ENCODE measurements at places on chromosomes 13 and 19. TPM values are rescaled to one million over a fixed set of nuclear protein-coding genes. Genes with fewer than 3 reads are reported as not detected.
A peak's percentile ranks its signal among the peaks of the same experiment; 100 is the strongest.

DNA sequence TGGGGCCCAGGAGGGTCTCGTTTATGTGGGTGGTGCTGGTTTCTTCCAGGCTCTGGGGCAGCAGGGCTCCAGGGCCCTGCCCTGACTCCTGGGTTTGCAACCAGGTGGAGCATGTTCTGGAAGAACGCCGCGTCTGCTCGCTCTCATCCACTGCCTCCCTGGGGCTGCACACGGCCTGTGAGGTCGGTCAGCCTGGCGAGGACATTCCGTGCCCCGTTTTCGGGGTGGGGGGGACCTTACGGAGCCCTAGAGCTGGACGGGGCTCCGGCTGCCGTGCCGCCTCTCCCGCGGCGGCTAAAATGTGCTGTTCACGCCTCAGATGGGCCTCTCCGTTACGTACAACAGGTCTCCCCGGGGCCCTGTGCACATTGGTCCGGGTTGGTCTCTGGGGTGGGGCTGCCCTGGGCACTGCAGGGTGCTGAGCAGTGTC is 3.3 kb downstream of the GNA11 start:
- DNase-seq, result no peak
- peaks cover 84% of the 10 kb centered on the region for H3K4me1 ChIP-seq
- H3K27ac ChIP-seq, result peak overlapping the region; percentile 99
- no peaks in the 10 kb centered on the region for H3K27me3 ChIP-seq
- H3K4me3 ChIP-seq, result peak overlapping the region; percentile 100

- no peaks in the 10 kb centered on the region for H3K4me1 ChIP-seq
- peaks cover 40% of the 10 kb centered on the region for H3K27me3 ChIP-seq
- no peak overlapping the region for H3K27ac ChIP-seq
- DNase-seq, result peak; percentile 26
Measured at GRCh38 chr13:110575322-110576069, 14.0 kb upstream of the RAB20 start.

DNA sequence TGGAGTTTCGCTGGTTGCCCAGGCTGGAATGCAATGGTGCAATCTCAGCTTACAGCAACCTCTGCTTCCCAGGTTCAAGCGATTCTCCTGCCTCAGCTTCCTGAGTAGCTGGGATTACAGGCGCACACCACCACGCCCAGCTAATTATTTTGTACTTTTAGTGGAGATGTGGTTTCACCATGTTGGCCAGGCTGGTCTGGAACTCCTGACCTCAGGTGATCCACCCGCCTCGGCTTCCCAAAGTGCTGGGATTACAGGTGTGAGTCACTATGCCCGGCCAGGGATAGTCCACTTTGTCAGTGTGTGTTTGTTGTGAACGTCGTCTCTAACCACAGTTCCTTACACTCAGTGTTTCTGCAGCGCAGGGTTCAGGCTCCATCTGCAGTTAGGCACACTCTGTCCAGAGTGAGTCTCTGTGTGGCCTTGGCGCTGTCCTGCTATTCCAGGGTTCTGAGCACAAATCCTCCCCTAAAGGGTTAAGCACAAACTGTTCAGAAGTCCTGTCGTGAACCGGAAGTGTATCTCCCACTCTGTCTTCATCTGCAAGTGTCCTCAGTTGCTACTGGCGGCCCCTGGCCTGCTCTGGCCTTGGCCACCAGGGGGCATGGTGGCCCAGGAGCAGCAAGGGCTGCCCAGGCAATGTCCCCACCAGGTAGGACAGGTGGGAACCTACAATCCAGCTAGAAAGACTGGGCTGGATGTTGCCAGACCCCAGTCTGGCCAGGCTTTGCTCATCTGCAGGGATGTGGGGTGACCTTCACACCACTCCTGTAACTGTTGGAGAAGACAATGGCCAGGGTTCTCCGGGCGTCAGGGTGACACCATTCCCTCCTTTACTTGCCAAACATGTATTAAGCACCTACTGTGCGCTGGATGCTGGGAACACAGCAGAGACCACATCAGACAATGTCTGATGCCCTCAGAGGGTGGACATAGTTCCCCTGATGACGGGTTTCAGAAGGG is 38.8 kb upstream of the GATAD2A start:
- peaks cover 23% of the 10 kb centered on the region for H3K4me1 ChIP-seq
- H3K36me3 ChIP-seq, result no peaks in the 10 kb centered on the region
- no peak overlapping the region for H3K27ac ChIP-seq
- H3K4me3 ChIP-seq, result no peak overlapping the region
- DNase-seq, result peak; percentile 58
- no peaks in the 10 kb centered on the region for H3K27me3 ChIP-seq

DNA sequence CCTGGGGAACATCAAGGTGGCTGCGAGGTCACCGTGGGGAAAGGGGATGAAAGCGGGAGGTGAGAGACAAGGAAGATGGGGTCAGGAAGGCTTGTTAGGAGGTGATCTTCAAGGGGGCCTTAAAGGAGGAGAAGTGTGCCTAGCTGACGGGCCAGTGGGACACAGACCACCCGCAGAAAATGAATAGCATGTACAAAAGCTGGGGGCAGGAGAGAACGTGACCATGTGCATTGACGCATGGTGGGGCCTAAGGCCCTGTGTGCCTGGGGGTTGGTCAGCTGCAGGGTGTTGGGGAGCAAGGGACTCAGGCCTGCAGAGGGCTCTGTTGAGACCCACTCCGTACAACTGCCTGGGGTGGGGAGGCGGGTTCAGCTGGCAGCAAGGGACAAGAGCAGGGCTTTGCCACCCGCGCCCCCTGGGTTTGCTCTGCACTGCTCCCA is 5.9 kb downstream of the RAB8A start:
- H3K4me3 ChIP-seq, result no peak overlapping the region
- peaks cover 48% of the 10 kb centered on the region for H3K36me3 ChIP-seq
- peaks cover 39% of the 10 kb centered on the region for H3K4me1 ChIP-seq
- no peaks in the 10 kb centered on the region for H3K27me3 ChIP-seq
- DNase-seq, result no peak
- no peak overlapping the region for H3K27ac ChIP-seq

DNA sequence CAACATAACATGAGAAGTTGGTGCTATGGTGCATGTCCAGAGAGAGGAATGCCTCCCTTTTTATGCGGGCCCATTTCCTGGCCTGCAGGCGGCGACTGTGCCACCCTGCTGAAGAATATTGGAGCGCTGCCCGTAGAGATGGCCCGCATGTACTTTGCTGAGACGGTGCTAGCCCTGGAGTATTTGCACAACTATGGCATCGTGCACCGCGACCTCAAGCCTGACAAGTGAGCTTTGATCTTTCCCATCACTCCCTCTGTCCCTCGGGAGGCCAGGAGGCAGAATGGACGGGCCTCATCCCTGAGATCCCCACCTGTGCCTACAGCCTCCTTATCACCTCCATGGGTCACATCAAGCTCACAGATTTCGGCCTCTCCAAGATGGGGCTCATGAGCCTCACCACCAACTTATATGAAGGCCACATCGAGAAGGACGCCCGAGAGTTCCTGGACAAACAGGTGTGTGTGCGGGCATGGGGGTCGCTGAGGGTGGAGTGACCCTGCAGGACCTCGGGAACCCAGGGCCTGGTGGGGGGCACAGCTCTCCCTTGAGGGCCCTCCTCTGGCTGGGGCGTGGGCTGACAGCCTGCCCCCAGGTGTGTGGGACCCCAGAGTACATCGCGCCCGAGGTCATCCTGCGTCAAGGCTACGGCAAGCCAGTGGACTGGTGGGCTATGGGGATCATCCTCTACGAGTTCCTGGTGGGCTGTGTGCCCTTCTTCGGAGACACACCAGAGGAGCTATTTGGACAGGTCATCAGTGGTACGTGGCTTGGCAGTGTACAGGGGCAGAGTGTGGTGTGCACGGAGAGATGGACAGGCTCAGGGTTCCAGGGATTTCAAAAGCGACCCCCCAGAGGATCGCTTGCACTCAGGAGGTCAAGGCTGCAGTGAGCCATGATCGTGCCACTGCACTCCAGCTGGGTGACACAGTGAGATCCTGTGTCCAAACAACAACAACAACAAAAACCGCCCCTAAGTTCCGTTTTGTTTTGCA is 16.2 kb downstream of the DNASE2 start:
- H3K4me1 ChIP-seq, result peaks cover 9% of the 10 kb centered on the region
- H3K36me3 ChIP-seq, result no peaks in the 10 kb centered on the region
- H3K27ac ChIP-seq, result no peak overlapping the region
- peaks cover 38% of the 10 kb centered on the region for H3K27me3 ChIP-seq
- DNase-seq, result no peak

Gene MAST1
- not detected for total RNA-seq

Gene PROZ
- total RNA-seq, result not detected

DNA sequence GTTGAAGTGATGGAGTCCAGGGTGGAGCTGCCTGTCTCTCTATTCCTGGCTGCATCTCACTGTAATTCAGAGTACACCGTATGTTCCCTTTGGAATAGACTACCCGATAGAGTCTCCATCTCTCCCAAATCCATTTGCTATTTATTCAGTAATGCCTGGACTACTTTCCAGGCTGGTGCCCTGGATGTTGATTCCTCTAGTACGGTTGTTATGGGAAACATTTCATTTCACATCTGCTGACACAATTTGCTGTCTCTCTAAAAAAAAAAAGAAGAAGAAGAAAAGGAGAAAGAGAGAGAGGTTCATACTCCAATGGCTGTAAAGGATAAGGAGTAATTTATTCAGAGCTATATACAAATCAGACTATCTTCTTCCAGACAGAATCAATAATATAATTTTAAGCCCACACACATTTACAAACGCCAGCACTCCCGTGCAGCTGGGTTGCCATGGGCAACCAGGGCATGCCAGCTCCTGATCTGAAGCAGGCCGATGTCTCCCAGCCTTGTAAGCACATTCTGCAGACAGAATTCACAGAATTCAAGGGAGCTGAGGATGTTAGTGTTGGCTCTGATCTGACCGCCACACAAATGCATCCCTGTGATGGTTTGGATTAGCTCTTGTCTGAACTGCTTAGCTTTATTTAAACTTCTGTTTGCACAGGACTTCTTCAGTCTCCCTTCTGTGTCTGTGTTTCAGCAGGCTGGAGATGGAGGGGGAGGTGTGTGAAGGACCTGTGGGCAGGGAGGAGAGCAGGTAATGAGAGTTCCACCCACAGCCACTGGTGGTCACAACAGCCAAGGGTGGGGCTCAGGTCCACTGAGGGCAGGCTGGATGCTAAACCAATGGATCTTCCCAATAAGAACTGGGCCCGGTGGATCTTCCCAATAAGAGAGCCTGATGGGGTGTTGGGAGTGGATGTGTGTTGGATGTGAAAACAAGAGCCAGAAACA is 66.0 kb downstream of the TEX26 start:
- peaks cover 8% of the 10 kb centered on the region for H3K4me1 ChIP-seq
- no peak overlapping the region for H3K4me3 ChIP-seq
- H3K27ac ChIP-seq, result no peak overlapping the region

DNA sequence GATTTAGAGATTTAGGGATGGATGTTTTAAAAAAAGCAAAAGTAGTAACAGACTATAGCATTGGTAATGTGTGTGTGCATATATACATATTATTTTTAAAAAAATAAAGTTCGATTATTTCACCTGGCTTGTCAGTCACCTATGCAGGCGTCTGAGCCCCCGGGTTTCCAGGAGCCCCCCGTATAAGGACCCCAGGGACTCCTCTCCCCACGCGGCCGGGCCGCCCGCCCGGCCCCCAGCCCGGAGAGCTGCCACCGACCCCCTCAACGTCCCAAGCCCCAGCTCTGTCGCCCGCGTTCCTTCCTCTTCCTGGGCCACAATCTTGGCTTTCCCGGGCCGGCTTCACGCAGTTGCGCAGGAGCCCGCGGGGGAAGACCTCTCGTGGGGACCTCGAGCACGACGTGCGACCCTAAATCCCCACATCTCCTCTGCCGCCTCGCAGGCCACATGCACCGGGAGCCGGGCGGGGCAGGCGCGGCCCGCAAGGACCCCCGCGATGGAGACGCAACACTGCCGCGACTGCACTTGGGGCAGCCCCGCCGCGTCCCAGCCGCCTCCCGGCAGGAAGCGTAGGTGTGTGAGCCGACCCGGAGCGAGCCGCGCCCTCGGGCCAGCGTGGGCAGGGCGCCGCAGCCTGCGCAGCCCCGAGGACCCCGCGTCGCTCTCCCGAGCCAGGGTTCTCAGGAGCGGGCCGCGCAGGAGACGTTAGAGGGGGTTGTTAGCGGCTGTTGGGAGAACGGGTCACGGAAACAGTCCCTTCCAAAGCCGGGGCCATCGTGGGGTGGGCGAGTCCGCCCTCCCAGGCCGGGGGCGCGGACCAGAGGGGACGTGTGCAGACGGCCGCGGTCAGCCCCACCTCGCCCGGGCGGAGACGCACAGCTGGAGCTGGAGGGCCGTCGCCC is 840 bp upstream of the CCNA1 start:
- no peaks in the 10 kb centered on the region for H3K36me3 ChIP-seq
- peaks cover 30% of the 10 kb centered on the region for H3K4me1 ChIP-seq
- peak overlapping the region; percentile 67 for H3K4me3 ChIP-seq

DNA sequence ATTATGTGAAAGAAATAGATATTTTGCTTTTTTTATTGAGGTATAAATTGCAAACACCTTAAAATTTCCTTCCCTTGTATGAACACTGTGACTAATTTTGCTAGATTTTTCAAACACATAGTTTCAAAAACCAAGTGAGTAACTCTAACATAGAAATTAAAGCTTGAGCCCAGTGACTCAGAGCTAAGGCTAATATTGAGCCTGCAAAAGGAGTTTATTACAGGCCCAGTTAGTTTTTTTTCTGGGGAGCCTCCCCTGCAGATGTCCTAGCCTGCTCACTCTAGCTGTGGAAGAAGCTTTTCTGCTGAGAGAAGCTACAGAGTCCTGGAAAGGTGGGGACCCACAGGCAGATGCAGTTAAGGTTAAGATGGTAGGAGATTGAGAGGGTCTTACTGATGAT is 3.4 kb downstream of the ZNF430 start:
- H3K4me1 ChIP-seq, result peaks cover 25% of the 10 kb centered on the region
- no peak overlapping the region for H3K27ac ChIP-seq
- peaks cover 37% of the 10 kb centered on the region for H3K36me3 ChIP-seq
- H3K27me3 ChIP-seq, result no peaks in the 10 kb centered on the region

Gene SSC5D
- total RNA-seq, result 3.7 TPM

DNA sequence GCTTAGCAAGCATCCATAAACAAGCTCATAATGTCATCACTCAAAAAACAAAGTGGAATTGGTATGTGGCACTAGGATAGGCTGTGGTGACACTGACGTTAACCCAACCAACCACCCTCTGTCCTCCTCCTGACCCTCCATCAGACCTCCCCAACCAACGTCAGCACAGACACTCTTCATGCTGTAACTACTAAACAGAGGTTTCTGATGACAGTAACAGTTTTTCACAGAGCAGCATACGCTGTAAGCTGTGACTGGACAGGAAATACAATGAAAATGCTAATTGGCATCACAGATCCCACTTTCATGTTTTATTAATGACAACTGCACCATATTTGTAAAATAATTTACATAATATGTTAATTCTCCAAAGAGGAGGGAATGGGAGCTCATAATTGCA is 238.0 kb downstream of the IRS2 start:
- H3K4me3 ChIP-seq, result no peak overlapping the region
- H3K27me3 ChIP-seq, result no peaks in the 10 kb centered on the region
- no peak overlapping the region for H3K27ac ChIP-seq

DNA sequence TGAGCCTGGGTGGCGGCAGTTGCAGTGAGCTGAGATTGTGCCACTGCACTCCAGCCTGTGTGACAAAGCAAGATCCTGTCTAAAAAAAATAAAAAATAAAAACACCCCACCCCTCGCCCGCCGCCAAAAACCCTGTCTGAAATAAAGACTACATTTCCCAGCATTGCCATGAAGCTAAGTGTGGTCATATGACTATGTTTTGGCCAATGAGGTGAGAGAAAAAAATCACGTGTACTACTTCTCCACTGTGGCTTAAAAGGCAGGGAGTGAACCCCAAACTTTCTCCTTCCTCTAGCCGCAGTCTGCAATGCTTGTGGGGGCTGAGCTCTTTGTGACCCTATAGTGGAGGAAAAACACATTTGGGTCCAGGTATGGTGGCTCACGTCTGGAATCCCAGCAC is 54.9 kb downstream of the COLGALT1 start:
- H3K4me1 ChIP-seq, result peaks cover 13% of the 10 kb centered on the region
- H3K36me3 ChIP-seq, result no peaks in the 10 kb centered on the region
- H3K4me3 ChIP-seq, result no peak overlapping the region

Gene DMKN
- 7.9 TPM for total RNA-seq
